ENCODE measurements at places on chromosomes 2 and 18. TPM values are rescaled to one million over a fixed set of nuclear protein-coding genes. Genes with fewer than 3 reads are reported as not detected.

KCNK3 gene
- total RNA-seq: 4.8 TPM

TTR gene
- not detected for total RNA-seq

GRCh38 chr2:11872247-11872947 lies 126.0 kb downstream of the LPIN1 start:
- H3K27ac ChIP-seq: no peak overlapping the region
- no peaks in the 10 kb centered on the region for H3K4me1 ChIP-seq
- H3K27me3 ChIP-seq: no peaks in the 10 kb centered on the region
- no peaks in the 10 kb centered on the region for H3K36me3 ChIP-seq
- no peak for DNase-seq

- no peak overlapping the region for H3K4me3 ChIP-seq
- DNase-seq: no peak
- no peaks in the 10 kb centered on the region for H3K36me3 ChIP-seq
Measured at GRCh38 chr2:6506361-6506794, 359.3 kb downstream of the CMPK2 start.

- no peaks in the 10 kb centered on the region for H3K36me3 ChIP-seq
- H3K27ac ChIP-seq: no peak overlapping the region
- DNase-seq: peak; percentile 1
Measured at GRCh38 chr2:20595439-20596192, 55.3 kb downstream of the HS1BP3 start.

SLC19A3 gene
- 0.79 TPM for total RNA-seq

DOK6 gene
- total RNA-seq: 2.9 TPM

GRCh38 chr2:3466966-3467365 lies 52.4 kb downstream of the ADI1 start:
- H3K4me1 ChIP-seq: peaks cover 2% of the 10 kb centered on the region
- H3K4me3 ChIP-seq: no peak overlapping the region
- peaks cover 47% of the 10 kb centered on the region for H3K36me3 ChIP-seq
- DNase-seq: no peak
- H3K27me3 ChIP-seq: no peaks in the 10 kb centered on the region
- no peak overlapping the region for H3K27ac ChIP-seq

DNA sequence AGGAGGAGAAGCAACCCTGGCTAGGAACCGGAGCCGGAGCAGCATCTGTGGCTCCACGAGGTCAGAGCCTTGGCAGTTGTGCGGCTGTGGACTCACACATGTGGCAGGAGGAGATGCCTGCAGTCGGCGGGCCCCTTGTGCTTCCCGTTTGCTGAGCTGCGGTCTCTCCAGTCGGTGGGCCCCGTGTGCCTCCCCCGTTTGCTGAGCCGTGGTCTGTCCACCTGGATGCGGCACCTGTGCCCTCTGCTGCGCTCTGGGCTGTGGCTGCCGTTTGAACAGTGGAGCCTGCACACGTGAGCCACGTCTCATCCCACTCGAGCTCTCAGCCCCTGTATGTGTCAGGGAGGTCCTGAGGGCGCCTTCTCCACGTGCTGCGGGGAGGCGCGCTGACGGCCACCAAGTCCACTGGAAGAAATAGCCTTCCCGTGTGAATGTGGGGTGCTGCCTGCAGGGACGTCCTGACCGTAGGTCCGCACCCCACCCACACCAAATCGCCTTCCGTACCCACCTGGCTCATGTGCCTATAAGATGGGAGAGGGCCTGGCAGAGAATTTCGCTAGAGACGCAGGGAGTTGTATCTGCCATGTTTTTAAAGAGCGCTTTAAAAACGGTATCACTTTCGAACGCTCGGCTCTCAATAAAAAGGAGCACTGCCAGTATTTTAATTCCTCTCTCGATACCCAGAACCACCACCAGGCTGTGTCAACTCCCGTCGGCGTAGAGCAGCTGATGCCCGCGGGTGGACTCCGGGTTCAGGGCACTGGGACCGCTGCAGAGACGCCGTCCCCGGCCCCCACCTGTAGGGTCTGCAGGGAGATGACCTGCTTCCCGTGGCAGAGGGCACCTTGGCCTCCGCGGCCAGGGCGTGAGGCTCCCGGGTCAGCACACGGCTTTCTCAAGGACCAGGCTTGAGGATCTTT lies 117.0 kb downstream of the NFATC1 start:
- H3K27ac ChIP-seq: no peak overlapping the region
- H3K4me3 ChIP-seq: no peak overlapping the region
- no peaks in the 10 kb centered on the region for H3K36me3 ChIP-seq
- H3K27me3 ChIP-seq: no peaks in the 10 kb centered on the region
- no peaks in the 10 kb centered on the region for H3K4me1 ChIP-seq

DNA sequence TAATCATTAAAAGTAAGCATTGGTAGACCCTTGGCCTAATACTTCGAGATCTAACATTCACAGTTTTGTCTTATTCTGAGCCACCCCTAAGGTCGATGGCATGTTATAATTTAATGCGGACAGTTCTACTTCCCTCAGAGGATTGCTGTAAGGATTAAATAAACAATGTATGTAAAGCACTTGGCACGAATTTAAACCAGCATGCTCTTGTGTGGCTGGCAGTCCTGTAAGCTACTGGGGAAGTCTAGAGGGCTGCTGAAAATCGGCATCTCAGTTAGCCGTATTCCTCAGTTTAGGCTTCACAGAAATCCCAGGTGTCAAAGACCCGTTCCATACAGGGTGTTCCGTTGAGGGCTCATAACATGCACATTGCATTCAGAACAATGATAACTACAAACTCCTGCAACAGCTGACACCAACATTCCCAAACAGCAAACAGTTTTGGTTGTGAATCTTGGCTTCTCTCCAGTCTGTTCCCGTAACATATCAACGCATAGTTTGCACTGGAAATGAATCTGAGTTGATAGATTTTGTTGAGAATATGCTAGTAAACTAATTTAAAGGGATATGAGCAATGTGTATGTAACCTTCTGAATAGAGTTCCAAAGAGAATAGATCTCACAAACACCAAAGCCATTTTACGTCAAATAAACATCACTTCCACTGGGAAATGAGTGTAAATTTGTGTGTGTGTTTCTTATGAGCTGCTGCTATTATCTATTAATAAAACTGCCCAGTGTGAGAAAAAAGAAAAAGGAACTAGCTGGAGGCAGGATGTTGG lies 52.2 kb upstream of the ACKR3 start:
- peaks cover 11% of the 10 kb centered on the region for H3K4me1 ChIP-seq
- H3K36me3 ChIP-seq: no peaks in the 10 kb centered on the region
- H3K4me3 ChIP-seq: no peak overlapping the region
- DNase-seq: no peak

LYG1 gene
- 2.0 TPM for total RNA-seq

GRCh38 chr2:96427917-96428316 lies 77.2 kb downstream of the NEURL3 start:
- peaks cover 4% of the 10 kb centered on the region for H3K4me1 ChIP-seq
- H3K27ac ChIP-seq: no peak overlapping the region
- H3K4me3 ChIP-seq: no peak overlapping the region
- no peaks in the 10 kb centered on the region for H3K27me3 ChIP-seq
- H3K36me3 ChIP-seq: no peaks in the 10 kb centered on the region
- DNase-seq: no peak

GRCh38 chr18:39872651-39873050 lies 2082.4 kb upstream of the PIK3C3 start:
- H3K4me3 ChIP-seq: no peak overlapping the region
- peaks cover 8% of the 10 kb centered on the region for H3K4me1 ChIP-seq
- DNase-seq: no peak
- H3K27ac ChIP-seq: no peak overlapping the region

ABI2 gene
- 69.2 TPM for total RNA-seq

DNA sequence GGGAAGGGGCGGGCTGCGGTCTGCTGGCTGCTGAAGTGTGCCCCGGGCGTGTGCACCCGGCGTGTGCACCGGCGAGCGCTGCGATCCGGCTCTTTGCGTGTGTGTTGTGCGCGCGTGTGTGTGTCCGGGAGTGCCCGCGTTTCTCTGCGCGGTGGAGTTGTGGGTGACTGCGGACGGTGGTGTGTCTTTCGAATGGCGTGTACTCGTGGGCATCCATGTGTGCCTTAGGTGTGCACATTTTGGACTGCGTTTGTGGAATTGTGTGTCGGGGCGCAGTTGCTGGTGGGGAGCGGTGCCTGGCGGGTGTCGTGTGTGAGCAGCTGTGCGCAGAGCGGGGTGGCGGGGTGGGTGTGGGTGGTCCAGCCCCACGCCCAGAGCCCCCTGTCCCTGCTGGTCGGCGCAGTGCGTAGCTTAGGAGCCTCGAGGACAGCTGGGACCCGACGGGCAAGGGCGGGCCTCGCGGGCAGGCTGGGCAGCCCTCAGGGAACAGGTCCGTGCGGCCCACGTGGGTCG lies 533 bp downstream of the HPCAL1 start:
- H3K36me3 ChIP-seq: no peaks in the 10 kb centered on the region
- H3K27me3 ChIP-seq: no peaks in the 10 kb centered on the region
- H3K4me1 ChIP-seq: peaks cover 18% of the 10 kb centered on the region
- DNase-seq: no peak

- H3K4me1 ChIP-seq: no peaks in the 10 kb centered on the region
Measured at GRCh38 chr2:96131152-96131812, 7.0 kb downstream of the ASTL start.

UNC80 gene
- 1.4 TPM for total RNA-seq

DNA sequence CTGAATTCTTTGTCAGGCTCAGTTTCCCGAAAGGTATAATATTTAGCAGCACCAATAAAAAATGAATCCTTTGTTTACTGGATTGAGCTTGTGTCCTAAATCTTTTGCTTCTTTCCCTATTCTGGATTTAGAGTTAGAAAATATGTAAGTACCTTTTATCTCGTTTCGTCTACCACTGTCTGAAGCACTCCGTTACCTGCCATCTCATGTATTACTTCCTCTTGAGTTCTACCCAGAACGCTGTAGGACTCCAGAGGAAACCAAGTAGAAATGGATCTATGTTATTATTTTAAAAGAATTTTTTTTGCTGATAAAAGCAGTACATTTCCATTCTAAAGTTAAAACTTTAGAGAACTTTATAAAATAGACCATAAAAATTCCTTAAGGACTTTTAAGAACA lies 13.5 kb downstream of the ANKRD12 start:
- no peaks in the 10 kb centered on the region for H3K36me3 ChIP-seq
- peaks cover 39% of the 10 kb centered on the region for H3K4me1 ChIP-seq
- no peak for DNase-seq
- no peak overlapping the region for H3K4me3 ChIP-seq
- no peak overlapping the region for H3K27ac ChIP-seq
- no peaks in the 10 kb centered on the region for H3K27me3 ChIP-seq

DNA sequence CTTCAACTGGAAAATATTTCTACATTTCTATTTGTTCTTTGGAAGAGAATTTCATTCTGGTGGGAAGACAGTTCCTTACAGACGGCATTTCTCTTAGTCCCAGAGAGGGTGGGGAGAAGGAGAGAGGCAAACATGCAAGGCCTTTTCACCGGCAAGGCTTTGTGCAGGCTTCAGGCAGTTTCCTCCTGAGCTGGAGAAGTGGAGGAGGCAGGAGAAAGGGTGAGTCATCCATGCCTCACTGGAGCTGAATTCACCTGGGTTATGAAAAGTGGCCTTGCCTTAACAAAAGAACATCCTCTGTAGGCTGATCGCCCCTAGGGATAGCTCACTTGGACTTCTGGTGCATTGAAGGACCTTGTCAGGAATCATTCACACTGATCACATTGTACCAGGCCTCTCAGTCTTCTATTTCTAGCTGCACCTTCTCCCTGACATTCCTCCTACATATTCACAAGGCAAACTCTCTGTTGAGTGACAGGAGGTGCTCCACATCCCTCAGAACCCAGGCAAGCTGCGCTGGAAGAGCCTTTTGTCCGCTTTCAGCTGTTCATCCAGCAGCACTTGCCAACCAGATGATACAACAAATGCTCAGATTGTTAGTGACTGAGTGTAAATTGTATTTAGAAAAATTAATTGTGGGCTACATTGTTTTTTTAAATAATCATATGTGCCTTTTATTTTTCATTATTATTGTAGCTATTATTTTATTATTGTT lies 796.1 kb downstream of the DCDC2C start:
- no peaks in the 10 kb centered on the region for H3K27me3 ChIP-seq
- H3K36me3 ChIP-seq: no peaks in the 10 kb centered on the region
- H3K4me3 ChIP-seq: no peak overlapping the region
- H3K4me1 ChIP-seq: no peaks in the 10 kb centered on the region

- no peaks in the 10 kb centered on the region for H3K27me3 ChIP-seq
- no peak overlapping the region for H3K4me3 ChIP-seq
- no peak overlapping the region for H3K27ac ChIP-seq
- H3K36me3 ChIP-seq: no peaks in the 10 kb centered on the region
- DNase-seq: no peak
- H3K4me1 ChIP-seq: peaks cover 6% of the 10 kb centered on the region
Measured at GRCh38 chr2:55422876-55423665, 3.4 kb upstream of the CCDC88A start.

All from thyroid gland (tissue), 4 donors.